ENCODE measurements at places on chromosomes 1 and 21.

GRCh38 chr1:233509526-233509925, 104.4 kb upstream of the KCNK1 start:
- DNase-seq = no peak

DNA sequence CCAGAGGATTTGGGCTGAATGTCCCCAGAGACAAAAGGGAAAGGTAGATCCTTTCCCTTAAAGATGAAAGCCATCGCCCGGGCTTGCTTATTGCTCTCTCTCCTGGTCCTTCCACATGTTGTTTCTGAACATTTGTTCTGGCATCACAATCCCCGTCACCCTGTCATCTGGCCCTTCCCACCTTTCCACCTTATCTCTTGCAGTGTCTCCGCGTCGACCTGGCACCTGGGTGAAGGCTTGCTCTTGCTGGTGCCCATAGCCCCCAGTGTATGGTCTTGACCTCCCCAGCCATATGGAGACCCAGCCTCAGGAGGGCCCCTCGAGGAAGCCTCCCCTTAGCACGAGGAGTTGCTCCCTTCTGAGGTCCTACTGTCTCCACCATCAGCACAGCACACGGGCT, 64.6 kb downstream of the ATP5PO start:
- no peak for DNase-seq

DNA sequence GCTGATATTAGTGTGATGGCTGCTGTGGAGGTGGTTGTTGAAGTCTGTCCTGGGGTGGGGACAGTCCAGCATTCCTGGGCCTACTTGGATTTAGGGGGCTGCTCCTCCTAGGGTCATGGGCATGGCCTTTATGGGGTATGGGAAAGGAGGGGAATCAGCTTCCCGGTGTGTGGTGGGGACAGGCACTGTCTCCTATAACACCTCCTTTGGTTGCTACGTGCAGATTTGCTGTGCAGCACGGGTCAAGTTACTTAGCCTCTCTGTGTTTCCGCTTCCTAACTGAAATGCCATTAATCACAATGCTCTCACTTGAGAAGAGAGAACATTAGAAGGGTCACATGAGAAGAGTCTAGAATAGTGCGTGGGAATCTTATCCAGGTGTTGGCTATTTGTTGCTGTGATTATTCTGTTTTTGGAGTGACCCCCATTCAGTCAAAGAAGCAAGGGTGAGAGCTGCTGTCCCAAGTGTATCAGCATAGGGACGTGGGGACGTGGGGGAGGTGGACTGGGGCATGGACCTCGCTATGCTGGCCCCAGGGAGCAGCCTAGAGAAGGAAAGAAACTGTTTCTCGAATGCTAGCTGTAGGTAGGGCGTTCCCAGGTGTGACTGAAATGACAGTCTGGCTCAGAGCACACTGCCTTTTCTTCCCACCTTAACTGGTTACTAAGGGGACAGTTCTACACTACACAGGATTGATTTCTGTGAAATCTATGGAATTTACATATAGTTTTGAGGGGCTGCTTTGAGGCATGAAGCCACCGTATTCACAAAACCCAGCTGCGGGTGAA, 19.9 kb downstream of the SOX13 start:
- peak; percentile 65 for DNase-seq

- DNase-seq = peak; percentile 72
Measured at GRCh38 chr21:42309753-42310213, 5.4 kb downstream of the TFF3 start.

DNA sequence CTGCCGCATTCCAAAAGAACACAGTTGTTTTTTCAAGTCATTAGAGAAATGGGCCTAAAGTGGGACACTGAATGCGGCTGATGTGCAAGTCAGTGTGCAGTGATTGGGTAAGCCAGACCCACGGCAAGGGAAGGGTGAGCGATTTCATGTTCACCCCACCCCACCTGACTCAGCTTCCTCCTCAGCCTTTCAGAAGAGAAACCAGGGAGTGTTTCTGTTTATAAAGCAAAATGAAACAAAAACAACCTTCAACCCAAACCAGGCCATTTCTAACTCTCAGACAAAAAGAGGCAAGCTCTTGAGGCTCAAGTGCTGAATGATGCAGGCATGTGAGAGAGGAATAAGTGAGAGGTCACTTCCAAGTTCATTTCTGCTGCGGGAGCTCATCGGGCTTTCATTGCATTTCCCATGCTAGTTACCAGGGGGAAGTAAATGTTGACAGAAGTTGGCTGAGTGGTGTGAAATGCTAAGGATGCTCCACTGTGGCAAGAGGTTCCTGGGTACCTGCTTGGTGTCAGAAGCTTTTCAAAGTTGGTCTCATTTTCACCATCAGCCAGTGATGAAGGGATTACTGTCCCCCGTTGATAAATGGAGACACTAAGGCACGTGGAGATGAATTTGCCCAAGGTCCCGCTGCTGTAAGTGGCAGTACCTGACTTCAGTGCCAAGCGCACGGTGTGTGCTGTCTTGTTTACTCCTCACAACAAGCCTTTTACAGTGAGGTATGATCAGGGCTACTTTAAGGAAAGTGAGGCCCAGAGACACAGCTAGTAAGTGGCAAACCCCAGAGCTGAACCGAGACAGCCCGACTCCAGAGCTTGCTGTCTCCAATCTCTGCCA, 29.1 kb downstream of the STPG1 start:
- DNase-seq = no peak

GRCh38 chr1:107668762-107669161, 296.2 kb downstream of the VAV3 start:
- no peak for DNase-seq
